Pulmonary artery endothelial cell (primary cell): ENCODE measurements at places on chromosomes 6 and 20. TPM values are rescaled to one million over a fixed set of nuclear protein-coding genes. Genes with fewer than 3 reads are reported as not detected.

DNA sequence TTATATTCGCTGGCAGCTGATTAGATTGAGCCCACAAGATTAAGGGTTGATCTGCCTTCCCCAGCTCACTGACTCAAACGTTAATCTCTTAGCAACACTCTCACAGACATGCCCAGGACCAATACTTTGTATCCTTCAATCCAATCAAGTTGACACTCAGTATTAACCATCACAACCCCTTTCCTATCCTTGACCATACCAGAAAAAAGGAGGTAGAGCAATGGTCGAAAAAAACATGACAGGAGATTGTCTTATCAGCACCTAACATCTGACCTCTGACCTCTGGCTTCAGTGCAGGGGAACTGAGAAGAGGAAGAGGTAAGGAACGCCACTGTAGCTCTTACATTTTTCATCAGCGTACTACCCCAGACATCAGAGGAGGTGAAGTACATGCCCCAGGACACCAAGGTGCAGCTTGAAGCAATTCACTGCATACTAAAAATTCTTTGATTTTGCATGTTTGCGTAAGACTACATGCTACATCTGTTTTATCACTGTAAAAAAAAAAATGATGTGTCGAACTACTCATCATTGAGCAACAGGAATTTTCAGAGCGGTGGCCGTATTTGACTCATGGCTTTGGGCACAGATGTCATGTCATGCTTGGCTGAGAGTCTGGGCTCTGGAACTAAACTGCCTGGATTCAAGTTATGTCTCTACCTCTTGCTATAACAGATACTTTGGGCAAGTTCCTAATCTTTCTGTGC is 188.0 kb upstream of the TAB2 start:
- no peak for DNase-seq

- DNase-seq: no peak
Observed at GRCh38 chr20:38246357-38247165, 14.0 kb downstream of the KIAA1755 start.

- no peak for DNase-seq
Observed at GRCh38 chr6:158895661-158896060, 76.5 kb upstream of the EZR start.

- DNase-seq: no peak
Observed at GRCh38 chr6:36418558-36418957, 24.1 kb downstream of the PXT1 start.

DNA sequence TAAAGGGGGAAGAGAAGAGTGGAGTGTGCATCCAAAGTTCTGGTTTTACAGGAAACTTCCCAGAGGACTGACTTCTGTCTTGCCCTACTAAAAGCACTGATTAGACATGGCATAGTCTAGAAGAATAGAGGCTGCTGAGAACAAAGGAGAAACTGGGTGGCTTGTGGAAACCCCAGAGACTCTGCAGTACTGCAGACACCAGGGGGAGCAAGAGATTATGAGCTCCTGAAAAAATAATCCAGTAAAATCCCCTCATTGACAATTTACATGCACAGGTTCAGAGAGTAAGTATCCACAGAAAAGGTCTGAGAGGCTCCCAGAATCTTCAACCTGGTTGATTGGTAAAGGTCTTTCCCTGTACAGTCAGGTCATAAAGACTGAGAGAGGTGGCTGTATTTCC is 48.7 kb upstream of the CLVS2 start:
- DNase-seq: no peak

DNA sequence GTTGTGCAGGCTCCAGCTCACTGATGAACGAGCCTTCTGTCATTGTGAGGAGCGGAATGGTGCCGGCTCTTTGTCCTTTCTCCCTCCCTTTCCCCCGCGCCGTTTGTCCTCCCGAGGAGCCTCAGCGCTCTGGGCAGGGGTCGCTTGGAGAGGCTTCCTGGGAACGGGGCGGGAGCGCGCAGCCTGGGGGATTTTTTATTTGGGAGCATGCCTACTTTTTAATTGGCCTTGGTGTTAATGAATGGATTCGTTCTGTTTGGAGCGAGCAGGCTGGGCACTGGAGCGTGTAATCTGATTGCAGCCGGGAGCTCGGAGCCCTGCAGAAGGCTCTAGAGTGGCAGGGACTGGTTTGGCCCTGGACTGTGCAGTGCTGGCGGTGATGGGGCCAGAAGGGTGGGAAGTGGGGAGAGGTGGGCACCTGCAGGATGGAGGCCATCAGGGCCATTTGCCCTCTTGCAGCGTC is 118.8 kb downstream of the CDH4 start:
- no peak for DNase-seq

DNA sequence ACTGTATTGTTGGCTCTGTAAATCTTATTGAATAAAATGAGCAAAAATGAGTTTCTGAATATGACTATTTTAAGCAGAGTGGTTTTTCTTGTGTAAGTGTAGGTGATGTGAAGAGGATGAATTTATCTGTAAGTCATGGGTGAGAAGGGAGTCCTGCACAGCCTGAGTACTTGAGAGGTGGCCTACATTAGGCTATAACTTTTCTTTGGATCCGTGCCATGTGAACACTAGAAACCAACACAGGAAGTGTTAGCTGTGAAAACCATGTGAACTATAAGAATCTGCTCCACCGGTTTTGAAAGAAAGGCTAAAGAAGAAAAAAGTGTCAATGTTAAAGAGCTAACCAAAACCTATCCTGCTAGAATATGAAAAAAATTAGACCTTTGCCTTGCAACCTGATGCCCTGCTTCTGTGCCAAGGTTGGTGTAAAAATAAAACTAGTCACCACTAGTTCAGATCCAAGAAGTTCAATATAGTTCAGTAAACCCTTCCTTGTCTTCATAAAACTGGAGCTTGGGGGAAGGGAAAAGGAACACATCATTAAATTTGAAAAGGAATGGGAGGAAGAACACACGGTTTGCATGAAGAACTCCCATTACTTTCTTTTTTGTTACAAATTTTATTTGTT is 21.3 kb downstream of the PLCB1 start:
- DNase-seq: no peak

GRCh38 chr20:56460459-56460858 is 8.0 kb upstream of the RTF2 start:
- DNase-seq: no peak

DNA sequence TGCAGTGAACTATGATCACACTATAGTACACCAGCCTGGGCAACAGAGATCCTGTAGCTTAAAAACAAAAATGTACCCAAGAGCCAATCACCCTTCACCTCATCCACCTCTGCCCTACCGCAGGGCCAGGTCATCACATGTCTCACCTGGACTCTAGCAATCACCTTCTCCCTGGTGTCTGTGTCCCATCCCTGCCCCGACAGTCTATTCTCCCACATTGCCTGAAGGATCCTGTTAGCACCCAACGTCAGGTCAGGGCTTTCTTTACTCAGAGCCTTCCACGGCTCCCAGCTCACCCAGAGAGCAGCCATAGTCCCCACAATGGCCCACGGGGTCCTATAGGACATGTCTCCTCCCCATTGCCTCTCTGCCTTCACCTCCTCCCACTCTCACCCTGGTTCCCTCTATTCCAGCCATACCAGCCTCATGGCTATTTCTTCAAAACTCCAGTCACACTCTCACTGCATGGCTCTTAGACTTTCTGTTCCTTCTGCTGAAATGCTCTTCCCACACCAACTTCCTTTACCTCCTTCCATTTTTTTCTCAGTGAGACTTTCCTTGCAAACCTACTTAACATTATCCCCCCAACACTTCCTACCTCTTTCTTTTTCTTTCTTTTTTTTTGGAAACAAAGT is 22.5 kb upstream of the ARFGEF2 start:
- no peak for DNase-seq

- DNase-seq: no peak
Observed at GRCh38 chr6:10359581-10359980, 55.3 kb downstream of the TFAP2A start.

- DNase-seq: no peak
Observed at GRCh38 chr6:1124885-1125284, 187.0 kb upstream of the FOXQ1 start.

- DNase-seq: no peak
Observed at GRCh38 chr6:106750142-106750918, 121.0 kb downstream of the QRSL1 start.

DNA sequence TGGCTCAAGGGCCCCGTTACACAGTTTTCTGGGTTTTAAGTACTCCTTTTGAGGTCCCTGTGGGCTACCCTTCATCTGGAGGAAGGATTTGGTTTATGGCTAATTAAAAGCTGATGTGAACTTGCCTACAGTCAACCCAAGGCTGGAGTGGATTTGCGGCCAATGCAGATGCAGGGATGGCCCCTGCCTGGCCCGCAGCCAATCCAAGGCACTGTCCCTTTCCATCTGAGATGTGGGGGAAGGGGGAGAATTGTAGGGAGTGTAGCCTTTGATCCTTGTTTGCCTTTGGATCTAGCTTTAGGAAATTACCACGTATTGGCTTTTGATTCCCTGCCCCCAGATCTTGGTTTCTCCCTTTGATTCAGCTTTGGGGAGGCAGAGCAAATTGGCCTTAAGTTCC is 128.0 kb upstream of the GGTLC1 start:
- DNase-seq: no peak

DNA sequence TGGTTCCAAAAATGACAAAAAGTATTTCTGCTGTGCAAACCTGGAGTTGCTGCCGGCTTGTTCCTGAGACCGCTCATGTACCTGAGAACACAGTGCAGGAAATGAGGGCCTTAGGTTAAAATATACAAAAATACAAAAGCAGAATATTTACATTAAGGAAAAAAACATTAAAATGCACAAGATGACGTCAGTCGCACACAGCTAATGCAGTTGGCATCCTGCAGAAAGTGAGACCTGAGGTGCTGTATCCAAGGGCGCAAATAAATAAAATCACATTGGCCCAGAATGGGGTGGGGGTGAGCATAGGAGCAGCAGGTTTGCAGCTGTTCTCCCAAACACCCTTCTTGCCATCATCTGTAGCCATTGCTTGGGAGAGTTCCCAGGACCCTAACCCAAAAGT is 310.6 kb upstream of the BTBD3 start:
- DNase-seq: no peak

- DNase-seq: no peak
Observed at GRCh38 chr6:122075917-122076316, 323.5 kb upstream of the HSF2 start.

GRCh38 chr6:52392944-52393343 is 27.2 kb upstream of the EFHC1 start:
- no peak for DNase-seq

GRCh38 chr6:108594151-108594550 is 33.4 kb downstream of the FOXO3 start:
- no peak for DNase-seq

- no peak for DNase-seq
Observed at GRCh38 chr6:119683671-119684070, 334.1 kb upstream of the MAN1A1 start.

- DNase-seq: no peak
Observed at GRCh38 chr6:105550955-105551620, 148.2 kb upstream of the PREP start.

- peak; percentile 76 for DNase-seq
Observed at GRCh38 chr6:6851059-6851948, 256.5 kb upstream of the RREB1 start.

- DNase-seq: no peak
Observed at GRCh38 chr6:142326540-142326939, 24.7 kb downstream of the ADGRG6 start.

DNA sequence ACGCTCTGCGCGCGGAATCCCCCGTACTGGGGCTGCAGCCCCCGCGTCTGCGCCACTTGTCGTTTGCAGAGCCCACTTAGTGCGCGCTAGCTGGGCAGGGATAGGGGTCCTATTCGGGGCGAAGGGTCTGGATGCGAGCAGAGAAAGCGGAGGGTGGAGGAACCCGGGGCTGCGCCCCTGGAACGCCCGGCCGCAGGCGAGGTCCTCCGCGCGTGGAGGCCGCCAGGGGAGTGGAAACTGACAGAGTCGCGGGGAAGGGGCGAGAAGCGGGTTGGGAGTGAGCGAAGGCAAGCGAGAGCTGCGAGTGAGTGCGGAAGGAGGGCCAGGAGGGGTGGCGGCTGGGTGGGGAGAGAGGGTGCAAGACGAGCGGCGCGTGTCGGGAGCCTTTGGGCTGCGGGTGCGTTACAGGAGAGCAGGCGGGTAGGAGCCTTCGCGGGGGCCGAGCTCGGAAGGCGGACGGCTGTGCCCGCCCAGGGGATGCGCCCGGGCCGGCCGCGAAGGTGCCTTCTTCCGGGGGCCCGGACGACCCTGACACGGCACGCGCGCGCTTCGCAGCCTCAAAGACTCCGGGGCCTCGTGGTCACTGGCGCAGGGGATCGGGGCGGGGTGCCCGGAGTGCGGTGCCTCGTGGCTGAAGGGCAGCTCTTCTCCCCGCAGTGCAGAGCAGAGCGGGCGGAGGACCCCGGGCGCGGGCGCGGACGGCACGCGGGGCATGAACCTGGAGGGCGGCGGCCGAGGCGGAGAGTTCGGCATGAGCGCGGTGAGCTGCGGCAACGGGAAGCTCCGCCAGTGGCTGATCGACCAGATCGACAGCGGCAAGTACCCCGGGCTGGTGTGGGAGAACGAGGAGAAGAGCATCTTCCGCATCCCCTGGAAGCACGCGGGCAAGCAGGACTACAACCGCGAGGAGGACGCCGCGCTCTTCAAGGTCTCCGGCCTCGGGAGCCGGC is 1.2 kb downstream of the IRF4 start:
- DNase-seq: no peak

DNA sequence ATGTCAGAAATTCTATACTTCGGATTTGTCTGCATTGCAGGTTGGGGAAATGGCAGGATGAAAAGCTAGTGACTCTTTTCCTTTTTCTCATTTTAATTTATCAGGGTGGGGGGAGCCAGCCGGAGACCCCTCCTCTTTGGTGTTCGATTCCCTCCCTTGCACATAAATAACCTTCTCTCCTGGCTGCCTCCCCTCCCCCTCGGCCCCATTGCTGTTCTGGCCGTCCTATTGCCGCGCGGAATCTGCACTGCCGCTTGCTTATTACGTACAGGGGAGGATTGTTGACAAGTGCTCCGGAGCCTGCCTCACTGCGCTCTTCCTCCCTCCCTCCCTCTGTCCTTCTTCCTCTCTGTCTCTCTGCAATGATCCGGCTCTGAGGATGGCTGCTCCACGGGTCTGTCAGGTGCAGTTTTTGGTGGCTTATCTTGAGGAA is 154.7 kb downstream of the JARID2 start:
- no peak for DNase-seq

- no peak for DNase-seq
Observed at GRCh38 chr6:106318851-106319250, 6.7 kb downstream of the ATG5 start.

GRCh38 chr20:400454-401275 is 7.4 kb upstream of the RBCK1 start:
- no peak for DNase-seq

GRCh38 chr6:142850679-142851423 is 94.1 kb downstream of the HIVEP2 start:
- no peak for DNase-seq

- DNase-seq: no peak
Observed at GRCh38 chr6:138909511-138909910, 78.5 kb downstream of the REPS1 start.

GRCh38 chr6:110522427-110522826 is 46.0 kb upstream of the SLC22A16 start:
- DNase-seq: no peak

The BRPF3 gene
- total RNA-seq: 8.0 and 14.8 TPM in 2 replicates

The FGD2 gene
- total RNA-seq: not detected in 2 replicates

The CCN5 gene
- not detected in 2 replicates for total RNA-seq

The LY6G6F gene
- not detected in 2 replicates for total RNA-seq

The MRAP2 gene
- 4.4 and 13.3 TPM in 2 replicates for total RNA-seq
